NCI-H187 treated with DMSO at 0.1 percent for 48 hours (cell line): ENCODE measurements at places on chromosomes 11 and 22.
A peak's percentile ranks its signal among the peaks of the same experiment; 100 is the strongest.

DNA sequence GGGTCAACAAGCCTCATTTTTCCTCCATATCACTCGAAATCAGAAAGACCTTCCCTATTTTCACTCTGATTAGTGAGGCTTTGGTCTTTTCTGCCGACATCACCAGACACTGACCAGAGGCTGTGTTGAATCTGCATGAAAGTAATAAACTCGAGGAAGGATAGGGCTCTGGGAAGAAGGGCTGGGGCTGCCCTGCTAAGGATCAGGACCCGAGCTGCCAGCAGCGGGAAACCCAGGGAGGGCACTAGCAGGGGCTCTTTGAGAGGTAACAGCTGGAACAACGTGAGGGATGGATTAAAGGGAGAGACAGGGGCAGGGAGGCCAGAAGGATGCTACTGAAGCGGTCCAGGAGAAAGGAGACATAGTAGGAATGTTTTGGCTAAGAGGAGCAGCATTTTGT, 377.5 kb upstream of the NARS2 start:
- DNase-seq: no peak

- DNase-seq: no peak
Measured at GRCh38 chr11:117733316-117733715, 63.7 kb downstream of the DSCAML1 start.

DNA sequence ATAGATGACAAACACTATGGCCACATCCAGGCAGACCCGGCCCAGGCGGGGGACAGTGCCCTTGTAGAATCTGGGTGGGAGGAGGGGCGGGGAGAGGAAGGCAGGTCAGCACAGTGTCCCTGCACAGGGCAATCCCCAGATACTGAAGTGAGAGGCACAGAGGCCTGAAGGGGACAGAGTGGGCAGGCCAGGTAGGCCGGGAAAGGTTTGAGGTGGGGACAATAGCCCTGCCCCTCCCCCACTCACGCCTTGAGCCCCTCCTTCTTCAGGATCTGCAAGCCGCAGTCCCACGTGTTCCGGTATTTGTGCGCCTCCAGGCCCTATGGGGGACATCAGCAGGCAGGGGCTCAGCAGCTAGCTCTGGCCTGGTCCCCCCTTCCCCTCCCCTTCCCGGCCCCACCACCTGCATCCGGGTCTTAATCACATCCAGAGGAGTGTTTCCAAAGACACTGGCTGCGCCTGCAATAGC, 2.3 kb downstream of the SLC25A1 start:
- DNase-seq: no peak

DNA sequence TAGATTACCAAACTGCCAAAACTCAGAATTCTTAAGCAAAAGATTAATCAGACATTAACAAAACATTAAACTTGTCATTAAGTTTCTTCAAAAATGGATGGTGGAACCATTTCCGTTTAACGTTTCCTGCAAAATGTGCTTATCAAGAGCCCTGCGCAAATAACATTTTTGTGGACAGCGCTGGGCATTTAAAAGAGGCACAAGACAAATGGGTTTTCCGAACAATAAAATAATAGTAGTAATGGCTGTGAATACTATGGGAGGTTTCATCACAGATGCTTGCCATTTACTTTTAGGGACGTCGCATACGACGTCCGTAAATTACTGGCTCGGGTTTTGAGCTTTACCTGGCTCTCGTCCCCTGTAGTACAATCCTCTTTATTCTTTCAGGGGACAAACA, 1.1 kb downstream of the NPAT start:
- no peak for DNase-seq

GRCh38 chr11:2315395-2316168, 13.8 kb downstream of the TSPAN32 start:
- no peak for DNase-seq

DNA sequence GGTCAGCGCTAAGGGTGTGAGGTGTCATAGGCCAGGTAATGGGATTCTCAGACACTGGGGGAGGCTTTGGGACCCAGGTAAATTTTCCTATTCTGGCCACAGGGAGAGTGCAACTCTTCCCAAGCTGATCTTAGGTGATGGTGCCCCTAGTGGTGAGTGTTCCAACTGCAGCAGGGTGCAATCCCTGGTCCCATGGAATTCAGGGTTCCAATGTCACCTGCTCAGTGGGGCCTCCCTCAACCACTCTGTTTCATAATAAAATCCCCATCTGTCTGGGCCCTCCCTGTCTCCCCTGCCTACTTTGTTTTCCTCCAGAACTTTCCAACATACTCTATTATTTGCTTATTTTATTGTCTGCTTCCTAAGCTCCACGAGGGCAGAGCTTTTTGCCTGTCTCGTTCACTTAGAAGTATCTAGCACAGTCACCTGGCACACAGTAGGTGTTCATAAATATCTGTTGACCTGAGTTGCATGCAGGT, 2.9 kb upstream of the SGSM1 start:
- no peak for DNase-seq

DNA sequence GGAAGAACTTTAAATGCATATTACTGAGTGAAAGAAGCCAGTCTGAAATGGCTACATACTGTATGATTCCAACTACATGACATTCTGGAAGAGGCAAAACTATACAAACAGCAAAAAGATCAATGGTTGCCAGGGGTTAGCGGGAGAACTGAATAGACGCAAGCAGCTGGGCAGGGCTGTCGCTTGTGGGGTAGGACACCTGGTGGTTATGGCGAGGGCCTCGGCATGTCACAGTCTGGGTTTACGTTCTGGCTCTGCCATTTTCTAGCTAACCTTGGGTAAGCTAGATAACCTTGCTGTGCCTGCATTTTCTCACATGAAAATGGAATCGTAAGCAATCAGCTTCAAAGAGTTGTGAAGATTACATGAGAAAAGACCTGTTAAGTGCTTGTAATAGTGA, 55.2 kb upstream of the SYT13 start:
- no peak for DNase-seq

DNA sequence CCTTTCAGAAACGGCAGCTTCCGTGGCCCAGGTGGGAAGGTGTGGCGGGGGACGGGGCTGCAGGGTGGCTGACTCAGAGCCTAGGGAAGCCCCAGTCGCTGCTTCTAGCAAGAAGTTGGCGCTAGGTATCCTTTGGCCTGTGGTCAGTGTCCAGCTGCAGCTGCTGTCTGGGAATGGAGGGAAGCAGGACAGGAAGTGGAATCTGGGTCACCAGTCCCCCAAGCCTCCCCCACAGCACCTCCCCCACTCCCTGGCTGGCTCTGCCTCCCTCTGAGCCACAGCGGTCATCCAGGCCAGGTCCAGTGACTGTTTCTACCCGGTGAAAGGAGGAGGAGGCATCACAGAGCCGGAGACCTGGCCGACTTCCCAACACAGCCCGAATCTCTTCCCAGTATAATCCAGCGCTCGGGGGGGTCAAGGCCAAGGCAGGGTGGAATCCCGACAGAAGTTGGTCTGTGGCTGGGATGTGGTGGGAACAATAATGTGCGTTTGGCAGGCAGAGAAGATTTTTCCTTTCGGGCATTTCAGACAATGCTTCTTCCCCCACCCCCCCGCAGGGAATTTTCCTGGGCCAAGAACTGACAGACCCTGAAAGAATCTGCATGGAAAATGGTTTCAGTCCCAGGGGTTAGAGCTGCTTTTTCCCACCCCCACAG, 45.1 kb downstream of the C11orf96 start:
- DNase-seq: no peak

DNA sequence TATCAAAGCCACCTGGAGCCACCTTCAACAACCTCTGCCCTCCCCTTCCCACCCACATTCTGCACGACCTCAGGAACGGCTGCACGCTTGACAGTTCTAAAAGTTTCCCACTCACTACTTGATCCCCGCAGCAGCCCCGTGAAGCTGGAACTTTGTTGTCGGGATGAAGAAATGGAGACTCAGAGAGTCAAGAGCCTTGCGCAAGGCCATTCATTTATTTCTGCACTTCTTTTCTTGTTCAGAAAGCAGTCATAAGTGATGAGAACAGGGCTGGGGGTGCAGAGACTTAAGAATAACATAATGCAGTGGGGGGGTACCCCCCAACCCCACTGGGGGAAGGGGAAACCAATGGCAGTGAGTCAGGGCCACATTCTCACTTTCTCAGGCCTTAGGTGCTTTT, 2.2 kb upstream of the ZFTA start:
- DNase-seq: no peak

DNA sequence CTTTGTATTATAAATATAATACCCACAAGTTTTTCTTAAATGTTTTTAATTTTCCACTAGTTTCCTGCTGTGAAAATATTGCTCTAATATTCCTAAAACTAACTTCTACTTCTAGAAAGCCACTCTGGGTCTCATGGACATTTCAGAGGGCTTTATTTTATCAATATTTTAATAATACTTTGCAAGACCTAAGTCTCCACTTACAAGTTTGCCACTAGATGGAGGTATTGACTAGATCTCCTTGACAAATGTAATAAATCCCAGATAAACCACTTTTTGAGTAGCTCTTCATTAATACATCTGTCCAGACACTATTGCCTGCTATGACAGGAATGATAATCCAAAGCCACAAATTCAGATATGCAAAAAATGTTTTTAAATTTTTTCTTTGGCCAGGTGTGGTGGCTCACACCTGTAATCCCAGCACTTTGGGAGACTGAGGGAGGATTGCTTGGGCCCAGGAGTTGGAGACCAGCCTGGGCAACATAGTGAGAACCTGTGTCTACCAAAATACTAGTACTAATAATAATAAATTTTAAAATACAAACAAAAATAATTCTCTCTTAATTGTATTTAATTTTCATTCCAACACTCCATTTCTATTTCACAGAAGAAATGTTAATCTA, 3.5 kb upstream of the ACAT1 start:
- DNase-seq: no peak

DNA sequence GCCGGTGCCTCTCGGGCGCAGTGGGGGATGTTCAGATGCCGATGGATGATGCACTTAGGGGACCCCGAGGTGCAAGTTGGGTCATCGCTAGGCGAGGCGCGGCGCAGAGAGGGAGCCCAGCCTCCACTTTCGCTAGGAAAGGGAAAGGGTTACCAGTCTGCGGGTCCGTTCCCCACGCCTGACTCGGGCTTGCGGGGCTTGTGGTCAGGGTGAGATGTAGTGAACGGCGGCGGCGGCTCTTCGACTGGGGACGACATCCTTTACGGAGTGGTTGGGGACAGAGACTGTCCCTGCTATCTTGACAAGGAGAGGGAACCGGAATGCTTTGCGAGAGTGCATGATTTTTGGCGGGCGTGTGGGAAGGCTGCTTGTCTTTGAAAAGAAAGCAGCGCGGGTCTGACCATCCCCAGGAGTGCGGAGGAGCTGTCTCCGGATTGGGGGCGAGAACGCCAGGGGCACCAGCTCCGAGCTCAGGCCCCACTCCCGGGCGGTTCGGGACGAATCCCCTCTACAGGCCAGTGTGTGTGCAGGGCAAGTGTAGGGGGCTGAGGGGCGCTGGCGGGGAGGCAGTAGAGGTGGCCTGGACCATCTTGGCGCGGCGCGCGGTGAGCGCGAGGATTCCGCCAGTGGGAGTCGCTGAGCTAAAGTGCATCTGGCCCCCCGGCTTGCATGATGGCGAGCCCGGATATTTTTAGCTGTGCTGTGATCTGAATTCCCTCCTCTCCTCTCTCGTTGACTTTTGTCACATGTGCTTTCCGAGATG, 1.1 kb downstream of the FAT3 start:
- DNase-seq: no peak

DNA sequence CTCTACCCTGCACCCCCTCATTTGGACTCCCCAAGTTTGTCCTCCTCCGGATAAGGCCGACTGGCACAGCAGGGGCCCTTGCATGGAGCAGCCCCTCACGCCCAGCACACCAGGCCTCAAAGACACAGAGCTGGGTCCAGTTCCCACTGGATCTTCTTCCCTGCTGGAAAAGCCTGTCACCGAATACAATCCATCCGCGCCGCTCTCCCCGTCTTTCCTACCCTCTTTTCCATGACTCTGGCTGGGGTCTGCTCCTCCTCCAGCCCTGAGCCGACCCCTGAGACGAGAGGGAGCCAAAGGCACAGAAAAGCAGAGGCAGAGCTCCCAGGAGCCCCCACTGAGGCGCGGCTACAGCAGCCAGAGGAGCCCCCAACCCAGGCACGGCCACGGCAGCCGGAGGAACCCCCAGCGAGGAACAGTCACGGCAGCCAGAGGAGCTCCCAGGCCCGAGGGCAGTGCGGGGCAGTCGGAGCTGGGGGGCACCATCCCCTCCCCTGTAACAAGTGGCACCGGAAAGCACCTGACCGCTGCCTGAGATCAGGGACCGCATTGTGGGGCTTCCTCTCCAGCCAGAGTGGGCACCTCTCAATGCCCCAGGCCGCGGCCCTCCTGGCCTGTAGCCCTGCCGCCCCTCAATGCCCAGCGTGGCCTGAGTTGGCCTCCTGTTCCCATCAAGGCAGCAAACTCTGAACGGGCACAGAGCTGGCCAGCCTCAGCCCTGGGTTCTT, 12.0 kb downstream of the ALG12 start:
- DNase-seq: no peak

DNA sequence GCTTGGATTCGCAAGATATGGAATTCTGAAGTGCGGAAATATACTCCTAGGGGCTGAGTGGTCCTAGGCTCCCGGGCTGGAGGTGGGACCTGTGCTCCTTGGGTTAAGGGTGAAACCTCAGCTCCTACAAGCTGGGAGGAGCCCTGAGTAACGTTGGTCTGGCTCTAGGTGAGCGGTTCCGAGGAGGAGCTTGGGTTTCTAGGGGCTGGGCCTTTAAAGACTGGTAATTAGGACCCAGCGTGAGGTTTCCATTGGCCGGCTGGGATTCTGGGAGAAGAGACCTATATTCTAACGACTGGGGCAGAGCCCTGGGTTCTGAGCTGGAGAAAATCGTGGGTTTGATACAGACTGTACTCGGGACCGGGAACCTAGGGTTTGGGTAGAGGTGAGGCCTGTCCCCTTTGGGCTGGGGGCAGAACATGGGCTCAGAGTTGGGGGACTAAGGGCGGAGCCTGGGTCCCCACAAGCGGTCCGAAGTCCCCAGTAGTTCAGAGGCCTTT, 882 bp upstream of the MAP4K2 start:
- no peak for DNase-seq

- no peak for DNase-seq
Measured at GRCh38 chr11:45897556-45897955, 9.5 kb downstream of the FREY1 start.

GRCh38 chr22:47139790-47140119, 377.3 kb downstream of the TBC1D22A start:
- DNase-seq: no peak

GRCh38 chr11:80843266-80843974, 1402.6 kb upstream of the TENM4 start:
- DNase-seq: no peak

DNA sequence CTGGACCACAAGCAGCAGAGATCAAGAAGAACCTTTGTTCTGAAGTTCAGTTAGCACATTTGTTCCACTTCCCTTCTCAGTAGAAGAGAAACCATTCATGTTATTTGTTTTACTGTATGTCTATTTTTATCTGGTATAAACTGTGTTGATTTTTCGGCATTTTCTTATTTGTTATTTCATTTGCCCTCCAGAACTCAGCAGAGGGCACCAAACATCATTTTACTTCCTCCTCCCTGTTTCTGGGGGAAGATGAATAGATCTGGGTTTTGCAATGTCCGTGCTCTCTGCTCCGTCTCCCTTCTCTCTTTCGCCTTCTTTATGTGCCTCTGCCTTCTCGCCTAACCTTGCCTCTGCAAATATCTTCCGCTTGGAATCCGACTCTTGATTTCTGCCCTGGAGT, 366.9 kb downstream of the NTM start:
- no peak for DNase-seq

- DNase-seq: peak; percentile 60
Measured at GRCh38 chr22:35174401-35175038, 82.8 kb upstream of the HMGXB4 start.

- no peak for DNase-seq
Measured at GRCh38 chr11:17605651-17606122, 58.6 kb downstream of the OTOG start.

- DNase-seq: no peak
Measured at GRCh38 chr22:23218053-23218866, 38.0 kb downstream of the BCR start.

GRCh38 chr11:117152066-117152465, 8.0 kb downstream of the PAFAH1B2 start:
- no peak for DNase-seq
